HS-5 (cell line): ENCODE measurements at places on chromosomes 4 and X.

GRCh38 chr4:160175064-160175643, 1072.3 kb downstream of the RAPGEF2 start:
- DNase-seq: peak; percentile 19

GRCh38 chrX:21798677-21799219, 40.7 kb upstream of the MBTPS2 start:
- no peak for DNase-seq

DNA sequence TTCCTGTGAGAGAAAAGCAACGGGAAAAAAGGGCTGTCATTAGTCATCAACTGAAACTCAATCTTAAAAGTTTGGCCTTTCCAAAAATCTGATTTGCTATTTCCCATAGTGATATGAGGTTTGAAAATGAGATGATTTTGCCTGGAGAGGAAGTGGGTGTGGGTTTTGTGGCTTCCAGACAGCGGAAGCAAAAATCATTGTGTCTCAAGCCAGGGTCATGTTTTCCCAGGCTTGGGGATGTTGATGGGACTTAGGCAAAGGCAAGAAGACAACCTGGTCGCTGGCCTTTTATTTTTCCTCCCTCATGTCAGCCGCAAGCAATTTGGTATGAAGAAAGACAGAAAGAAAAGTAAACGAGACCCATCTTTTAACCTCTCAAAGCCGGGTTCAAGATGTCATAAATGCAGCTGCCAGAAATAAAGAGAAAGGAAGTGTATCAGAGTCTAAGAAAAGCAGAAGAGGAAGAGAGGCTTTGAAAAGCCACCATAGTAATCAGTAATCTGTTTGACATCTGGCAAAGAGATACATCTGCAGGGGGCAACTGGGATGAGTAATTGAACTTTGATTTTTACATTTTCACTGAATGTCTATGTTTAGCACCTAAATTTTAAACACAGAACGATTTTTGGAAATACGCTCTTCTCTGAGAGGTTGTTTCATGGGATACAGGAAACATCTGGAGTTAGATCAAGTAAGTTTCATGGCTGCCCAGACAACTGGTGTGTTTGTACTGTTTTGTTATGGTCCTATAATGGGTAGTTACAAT, 521.6 kb upstream of the SLIT2 start:
- no peak for DNase-seq

- no peak for DNase-seq
Observed at GRCh38 chrX:11267425-11267824, 25.8 kb upstream of the AMELX start.

DNA sequence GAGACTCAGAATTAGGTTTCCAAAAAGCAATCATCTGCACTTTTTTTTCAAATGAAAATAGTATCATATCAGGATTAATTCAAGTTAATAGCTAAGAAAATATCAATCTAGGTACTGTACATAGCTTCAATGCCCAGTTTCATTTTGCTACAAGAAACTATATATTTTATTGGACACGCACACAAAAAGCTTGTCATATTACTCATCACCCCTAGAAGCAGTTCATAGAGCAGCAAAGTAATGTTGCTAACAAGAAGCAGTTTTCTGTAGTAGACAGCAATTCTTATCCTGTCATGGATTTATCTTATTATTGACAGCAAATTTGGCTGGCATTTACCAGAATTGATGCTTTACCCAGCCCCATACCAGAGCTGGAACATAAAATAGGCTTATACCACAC, 52.3 kb upstream of the LSM6 start:
- no peak for DNase-seq
